LHCN-M2 (cell line): ENCODE measurements at places on chromosomes 5 and 9. TPM values are rescaled to one million over a fixed set of nuclear protein-coding genes. Genes with fewer than 3 reads are reported as not detected.
A peak's percentile ranks its signal among the peaks of the same experiment; 100 is the strongest.

The HMMR gene
- total RNA-seq = 110 and 127 TPM in 2 replicates

The FOXD1 gene
- 23.5 and 24.8 TPM in 2 replicates for total RNA-seq

The KLHL3 gene
- 0.19 and 0.34 TPM in 2 replicates for total RNA-seq

DNA sequence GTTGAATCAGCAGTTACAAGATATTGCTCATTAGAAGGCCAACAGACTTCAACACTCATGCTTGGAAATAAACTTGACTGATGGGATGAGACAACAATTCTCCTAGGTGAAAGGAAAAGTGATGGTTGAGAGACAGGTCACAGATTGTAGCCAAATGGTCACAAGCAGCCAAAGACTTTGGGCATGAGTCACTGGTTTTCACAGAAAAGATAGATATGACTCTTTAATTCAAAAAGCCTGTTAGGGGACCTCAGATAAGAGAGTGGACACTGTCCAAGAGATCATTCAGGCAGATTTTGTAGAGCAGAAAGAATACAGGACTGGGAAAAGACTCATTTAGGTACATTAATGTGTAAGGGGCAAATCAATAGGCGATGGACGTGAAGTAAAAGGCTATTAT, 982.5 kb downstream of the MAT2B start:
- no peak for DNase-seq

DNA sequence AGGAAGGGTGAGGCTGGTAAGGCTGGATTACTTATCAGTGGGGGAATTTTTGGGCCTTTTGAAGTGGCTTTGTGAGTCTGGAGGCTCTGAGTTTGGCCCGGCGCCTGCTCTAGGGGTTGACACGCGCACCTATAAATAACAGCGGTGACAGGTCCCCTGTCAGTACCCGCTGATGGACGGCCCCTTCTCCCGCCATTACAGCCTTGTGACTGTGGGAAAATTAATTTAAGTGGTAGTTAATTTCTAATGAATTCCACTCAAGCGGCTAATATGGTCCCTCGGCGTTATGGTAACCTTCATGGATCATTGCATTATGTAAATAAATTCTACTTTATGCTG, 16.5 kb downstream of the MRPL36 start:
- no peak for DNase-seq

- DNase-seq = peak; percentile 49
Measured at GRCh38 chr5:163347671-163348070, 89.7 kb upstream of the CCNG1 start.

GRCh38 chr5:57348376-57349140, 134.1 kb downstream of the ACTBL2 start:
- DNase-seq = no peak

DNA sequence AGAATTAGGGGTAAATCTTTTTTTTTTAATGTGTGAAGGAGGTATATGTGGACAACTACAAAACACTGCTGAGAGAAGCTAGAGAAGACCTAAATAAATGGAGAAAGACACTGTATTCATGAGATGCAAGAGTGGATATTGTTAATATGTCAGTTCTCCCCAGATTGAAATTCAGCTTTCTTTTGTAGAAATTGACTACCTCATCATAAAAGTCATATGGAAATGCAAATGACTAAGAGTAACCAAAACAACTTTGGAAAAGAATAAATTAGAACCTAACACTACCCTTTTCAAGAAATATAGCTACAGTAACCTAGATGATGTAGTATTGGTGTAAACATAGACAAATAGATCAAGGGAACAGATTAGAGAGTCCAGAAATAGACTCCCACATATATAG, 400.7 kb downstream of the ADGRV1 start:
- DNase-seq = no peak

DNA sequence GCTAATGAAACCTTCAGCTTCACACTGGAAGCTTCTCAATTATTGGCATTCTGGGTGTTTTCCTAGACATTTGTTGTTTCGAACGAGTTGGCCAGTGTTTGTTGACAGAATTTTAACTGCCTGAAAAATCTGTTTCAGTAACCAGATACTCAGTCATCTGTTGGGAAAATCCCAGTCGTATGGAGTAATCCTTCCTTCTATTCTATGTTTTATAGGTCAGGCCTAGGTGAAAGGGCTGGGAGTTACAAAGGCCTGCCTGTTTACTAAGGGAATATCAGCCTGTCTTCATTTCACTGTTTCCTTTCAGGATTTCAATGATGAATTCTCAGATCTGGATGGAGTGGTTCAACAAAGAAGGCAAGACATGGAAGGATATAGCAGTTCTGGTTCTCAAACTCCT, 59.9 kb downstream of the GRAMD2B start:
- peak; percentile 58 for DNase-seq

- no peak for DNase-seq
Measured at GRCh38 chr5:41067714-41068568, 3.2 kb downstream of the MROH2B start.

DNA sequence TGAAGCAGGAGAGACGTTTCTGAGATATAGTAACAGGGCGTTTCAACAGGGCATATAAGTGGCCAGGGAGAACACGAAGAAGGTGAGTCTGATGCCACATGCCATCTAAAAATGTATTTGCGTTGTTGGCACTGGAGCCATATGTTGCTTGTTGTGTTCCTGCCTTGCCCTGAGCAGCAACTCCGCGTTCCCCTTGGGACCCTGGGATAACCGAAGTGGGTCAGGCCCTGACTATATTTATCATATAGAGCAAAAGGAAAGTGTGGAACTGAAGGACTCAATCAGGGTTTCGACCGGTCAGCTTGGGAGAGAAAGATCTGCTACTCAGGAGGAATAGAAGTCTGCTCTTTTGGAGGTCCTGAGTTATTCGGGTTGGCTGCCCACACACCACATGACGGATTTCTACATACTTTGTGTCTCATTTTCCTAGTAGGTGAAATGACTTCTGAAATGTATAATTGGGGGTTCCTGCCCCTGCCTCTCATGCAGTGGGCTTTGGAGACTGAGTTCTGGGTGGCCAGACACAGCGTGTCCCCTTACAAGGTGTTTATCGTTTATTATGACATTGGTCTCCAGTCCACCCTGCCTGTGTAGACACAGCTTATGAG, 3.0 kb downstream of the STC2 start:
- DNase-seq = peak; percentile 21

DNA sequence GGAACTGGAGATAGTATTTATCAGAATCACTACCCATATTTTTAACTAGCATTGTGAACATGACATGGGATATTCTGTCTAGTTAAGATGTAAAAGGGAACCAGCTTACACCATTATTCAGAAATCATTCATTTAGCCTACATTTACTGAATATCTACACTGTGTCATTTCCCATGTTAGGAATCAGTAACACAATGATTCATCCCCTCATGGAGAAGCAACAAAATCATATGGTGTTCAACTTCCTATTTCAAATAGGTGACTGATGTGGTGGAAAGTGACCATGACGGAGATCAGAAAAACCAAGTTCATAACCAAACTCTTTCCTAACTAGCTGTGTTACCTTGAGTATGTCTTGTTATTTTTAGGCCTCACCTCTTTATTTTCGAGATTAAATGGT, 550.0 kb upstream of the TUSC1 start:
- DNase-seq = no peak

DNA sequence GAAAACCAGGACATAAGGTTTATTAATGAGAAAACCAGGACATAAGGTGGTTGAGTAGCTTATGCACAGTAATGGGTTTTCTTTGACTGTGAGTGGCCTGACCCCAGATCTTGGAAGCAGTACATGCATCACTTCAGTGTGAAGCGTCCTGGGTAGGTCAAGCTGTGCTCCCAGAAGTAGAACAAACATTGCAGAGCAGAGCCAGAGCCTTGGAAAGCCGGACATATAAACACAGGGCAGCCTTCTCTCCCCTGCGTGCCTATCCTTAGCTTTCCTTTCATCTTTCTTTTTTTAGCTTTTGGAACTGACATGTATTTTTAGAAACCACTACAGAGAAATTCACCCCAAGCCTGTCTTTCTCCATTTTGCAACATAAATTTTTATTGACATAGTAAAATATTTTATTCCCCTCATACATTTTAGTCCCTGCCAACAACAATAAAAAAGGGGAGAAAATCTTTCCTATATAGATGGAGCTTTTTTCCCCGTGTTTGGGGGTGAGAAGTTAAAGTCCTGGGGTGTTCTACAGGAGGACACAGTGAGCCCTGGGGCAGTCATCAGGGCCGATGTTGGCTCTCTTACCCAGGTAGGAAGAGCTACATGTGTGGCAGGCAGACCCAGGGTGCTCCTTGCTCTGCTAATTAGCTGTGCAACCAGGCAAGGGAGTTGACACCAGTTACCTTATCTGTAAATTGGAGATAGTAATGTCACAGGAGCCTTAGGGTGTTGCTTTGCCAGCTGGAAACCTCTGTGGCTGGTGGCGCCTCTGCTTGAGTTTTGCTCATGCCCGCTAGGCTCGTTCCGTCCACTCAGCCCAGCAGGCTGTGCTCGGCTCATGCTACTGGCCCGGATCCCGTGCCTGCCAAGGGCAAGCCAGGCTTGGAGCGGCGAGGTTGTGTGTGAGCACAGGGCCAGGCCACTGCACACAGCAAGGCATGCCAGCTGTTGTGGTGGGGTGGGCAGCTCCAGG, 389.6 kb downstream of the KDM4C start:
- no peak for DNase-seq

- DNase-seq = peak; percentile 31
Measured at GRCh38 chr5:88824892-88825583, 57.9 kb downstream of the MEF2C start.

GRCh38 chr5:7000310-7000709, 287.1 kb downstream of the TENT4A start:
- DNase-seq = no peak

GRCh38 chr9:128434340-128434739, 13.7 kb downstream of the CERCAM start:
- no peak for DNase-seq
